Effector memory CD8-positive, alpha-beta T cell (primary cell): ENCODE measurements at places on chromosomes 2 and 18.

DNA sequence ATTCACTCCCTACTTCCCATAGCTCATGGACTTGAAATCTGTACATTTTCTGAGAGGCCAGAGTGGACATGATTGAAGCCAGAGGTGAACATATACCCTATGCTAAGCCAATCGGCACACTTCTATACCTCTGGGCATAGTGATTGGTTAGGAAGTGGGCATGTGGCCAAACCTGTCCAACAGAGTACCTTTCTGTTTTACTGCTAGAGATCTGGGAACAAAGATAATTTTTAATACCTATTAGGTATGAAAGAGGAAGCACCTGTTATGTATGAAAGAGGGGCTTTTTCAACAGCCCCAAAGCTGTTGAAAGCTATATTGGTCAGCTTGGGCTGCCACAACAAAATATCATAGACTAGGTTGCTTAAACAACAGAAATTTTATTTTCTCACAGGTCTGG is 27.7 kb downstream of the METTL8 start:
- H3K4me3 ChIP-seq, result no peak overlapping the region
- peaks cover 19% of the 10 kb centered on the region for H3K4me1 ChIP-seq
- no peak for DNase-seq
- no peaks in the 10 kb centered on the region for H3K27me3 ChIP-seq
- no peak overlapping the region for H3K27ac ChIP-seq

DNA sequence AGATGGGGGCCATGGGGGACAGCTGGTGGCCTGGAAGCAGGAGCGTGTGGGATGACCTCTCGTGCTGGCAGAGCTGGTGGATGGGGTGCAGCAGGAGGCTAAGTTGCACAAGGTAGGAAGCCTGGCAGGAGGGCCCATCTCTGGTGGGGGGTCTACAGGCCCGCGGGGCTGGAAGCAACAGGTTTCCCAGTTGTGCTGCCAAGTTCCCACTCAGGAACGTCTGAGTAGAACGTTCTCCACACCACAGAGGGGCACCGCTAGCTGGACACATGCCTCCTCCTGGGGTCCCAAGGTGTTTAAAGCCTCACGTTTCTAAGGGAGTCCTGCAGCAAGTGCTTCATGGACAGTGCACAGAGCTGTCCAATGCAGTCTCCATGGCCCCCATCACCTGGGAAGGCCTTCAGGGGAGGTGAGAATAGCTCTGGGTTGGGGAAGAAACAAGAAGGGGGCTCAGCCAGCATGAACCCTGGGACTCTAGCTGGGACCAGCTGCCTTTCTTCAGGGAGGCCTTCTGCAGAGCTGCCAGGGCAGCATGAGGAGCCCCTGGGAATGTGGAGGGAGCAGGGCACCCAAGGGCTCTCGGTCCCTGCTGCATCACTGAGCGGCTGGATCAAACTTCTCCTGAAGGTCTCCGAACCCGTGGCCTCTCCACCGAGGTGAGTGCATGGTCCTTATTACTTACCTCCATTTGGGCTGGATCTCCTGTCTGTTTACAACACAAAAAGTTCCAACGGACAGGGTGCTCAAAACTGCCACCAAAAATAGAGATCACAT is 80.0 kb downstream of the TWIST2 start:
- no peaks in the 10 kb centered on the region for H3K4me1 ChIP-seq
- H3K36me3 ChIP-seq, result no peaks in the 10 kb centered on the region

DNA sequence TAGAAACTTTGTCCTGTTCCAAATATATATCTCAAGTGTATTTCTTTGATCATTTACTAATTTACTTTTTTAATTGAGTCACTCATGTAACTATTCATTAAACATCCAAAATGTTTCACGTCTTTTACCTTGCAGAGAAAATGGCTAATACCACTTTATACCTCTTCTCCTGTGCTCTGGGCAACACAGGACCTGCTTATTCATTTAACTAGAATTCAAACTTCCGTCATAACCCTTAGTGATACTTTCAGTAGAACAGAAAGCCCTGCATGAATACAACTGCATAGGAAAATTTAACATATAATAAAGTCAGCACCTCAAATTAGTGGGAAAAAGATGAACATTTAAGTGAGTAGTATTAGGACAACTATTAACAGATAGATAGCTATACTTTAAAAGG is 205.2 kb downstream of the MREG start:
- no peaks in the 10 kb centered on the region for H3K27me3 ChIP-seq
- DNase-seq, result no peak
- no peak overlapping the region for H3K4me3 ChIP-seq
- peaks cover 21% of the 10 kb centered on the region for H3K4me1 ChIP-seq
- no peak overlapping the region for H3K27ac ChIP-seq

DNA sequence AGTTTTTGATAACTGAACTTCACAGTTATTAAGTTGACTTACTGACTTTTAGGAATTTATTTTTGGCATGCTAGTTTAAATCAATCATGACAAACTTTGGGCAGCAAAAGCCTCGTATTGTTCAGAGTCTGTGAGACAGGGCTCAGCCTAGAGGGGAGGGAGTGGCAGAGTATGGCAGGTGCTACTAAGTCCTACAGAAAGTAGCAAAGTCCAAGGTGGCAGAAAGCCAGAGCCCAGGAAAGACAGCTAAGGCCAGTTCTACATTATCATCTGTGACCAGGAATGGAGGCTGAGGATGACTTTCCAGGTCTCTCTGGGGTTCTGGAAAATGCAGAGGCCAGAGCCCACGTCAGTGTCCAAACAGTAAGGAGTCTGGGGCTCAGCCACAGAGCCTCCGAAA is 34.2 kb downstream of the CHST10 start:
- no peak overlapping the region for H3K27ac ChIP-seq
- no peaks in the 10 kb centered on the region for H3K27me3 ChIP-seq

DNA sequence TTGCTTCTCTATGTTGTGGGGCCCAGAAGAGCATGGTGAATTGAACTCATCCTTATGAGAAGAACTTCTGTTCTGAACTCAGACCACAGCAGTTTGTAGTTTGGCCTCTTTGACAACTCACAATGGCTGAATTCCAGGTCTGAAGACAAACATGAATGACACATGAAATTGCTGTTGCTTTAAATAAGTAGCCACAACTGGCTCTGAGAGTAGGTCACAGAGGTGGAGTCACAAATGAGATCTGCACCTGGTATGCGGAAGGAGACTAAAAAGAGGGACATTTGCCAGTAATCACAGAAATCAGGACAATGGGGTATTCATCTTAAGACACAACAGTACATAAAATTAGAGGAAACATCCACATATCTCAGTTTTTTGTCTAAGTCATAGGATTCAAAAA is 290.3 kb upstream of the MMADHC start:
- no peaks in the 10 kb centered on the region for H3K36me3 ChIP-seq
- DNase-seq, result no peak

GRCh38 chr2:129922571-129923264 is 56.7 kb upstream of the RAB6C start:
- H3K4me3 ChIP-seq, result no peak overlapping the region
- peaks cover 54% of the 10 kb centered on the region for H3K27me3 ChIP-seq
- no peaks in the 10 kb centered on the region for H3K4me1 ChIP-seq
- no peak for DNase-seq

- DNase-seq, result no peak
- H3K27me3 ChIP-seq, result peaks cover 26% of the 10 kb centered on the region
- no peak overlapping the region for H3K4me3 ChIP-seq
- peaks cover 1% of the 10 kb centered on the region for H3K4me1 ChIP-seq
These were observed 163.3 kb downstream of the KLHL29 start for GRCh38 chr2:23548143-23548769.

DNA sequence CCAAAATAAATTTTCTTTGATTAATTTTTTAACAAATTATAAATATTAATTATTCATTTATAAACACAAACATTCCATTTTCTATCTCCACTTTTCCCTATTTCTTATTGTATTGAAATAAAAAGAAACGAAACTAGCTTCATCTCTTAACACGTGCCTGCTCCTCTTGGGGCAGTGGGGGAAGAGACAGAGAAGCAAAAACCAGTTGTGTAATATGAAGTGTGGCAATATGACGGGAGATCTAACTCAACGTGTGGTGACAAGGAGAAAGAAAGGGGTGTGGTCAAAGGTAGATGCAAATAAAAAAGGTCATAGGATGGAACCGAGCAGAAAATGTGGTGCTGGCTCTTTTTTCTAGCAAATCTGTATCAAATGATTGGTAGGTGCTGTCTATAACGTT is 106.9 kb upstream of the SLC8A1 start:
- no peak overlapping the region for H3K4me3 ChIP-seq
- H3K36me3 ChIP-seq, result no peaks in the 10 kb centered on the region
- H3K27ac ChIP-seq, result no peak overlapping the region
- H3K27me3 ChIP-seq, result no peaks in the 10 kb centered on the region
- DNase-seq, result no peak
